ENCODE measurements at places on chromosomes 3 and 15.

DNA sequence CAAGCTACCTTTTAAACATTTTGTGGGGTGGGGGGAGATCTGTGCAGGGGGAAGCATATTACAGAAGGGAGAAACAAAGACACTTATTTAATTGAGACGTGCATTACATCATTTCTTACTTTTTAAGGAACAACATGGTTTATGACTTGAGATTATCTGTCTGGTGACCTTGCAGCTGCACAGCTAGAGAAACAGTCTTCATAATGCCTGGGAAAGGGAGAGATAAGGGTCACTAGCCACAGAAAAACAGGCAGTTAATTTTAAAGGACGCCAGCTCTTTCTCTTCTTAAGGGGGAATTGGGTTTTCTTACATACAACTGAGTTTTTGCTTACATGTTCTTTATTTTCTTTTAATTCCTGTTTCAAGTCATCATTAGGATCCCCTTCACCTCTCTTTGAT lies 147.9 kb downstream of the SST start:
- DNase-seq = no peak

DNA sequence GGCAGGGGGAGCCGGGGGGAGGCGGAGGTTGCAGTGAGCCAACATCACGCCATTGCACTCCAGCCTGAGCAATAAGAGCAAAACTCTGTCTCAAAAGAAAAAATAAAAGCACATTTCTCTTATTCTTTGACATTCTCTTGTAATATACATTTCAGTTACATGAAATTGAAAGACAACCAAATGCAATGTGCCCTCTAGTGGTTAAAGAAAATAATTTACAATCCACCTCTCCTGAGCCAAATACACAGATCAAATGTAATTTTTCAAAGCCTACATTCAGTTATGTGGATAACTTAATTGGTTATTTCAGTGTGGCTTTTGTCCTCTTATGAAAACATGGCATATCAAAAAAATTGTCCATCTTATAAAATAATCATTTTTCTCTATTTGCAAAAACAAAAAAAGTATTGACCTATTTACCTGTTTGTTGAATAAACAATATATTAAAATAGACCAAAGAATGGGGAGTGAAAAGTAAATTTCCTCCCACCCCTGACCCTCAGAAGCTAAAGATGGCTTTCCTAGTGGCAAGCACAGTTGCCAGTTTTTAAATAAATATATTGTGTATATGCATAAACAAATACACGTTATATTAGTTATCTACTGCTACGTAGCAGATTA lies 14.2 kb upstream of the U2SURP start:
- DNase-seq = peak; percentile 37

DNA sequence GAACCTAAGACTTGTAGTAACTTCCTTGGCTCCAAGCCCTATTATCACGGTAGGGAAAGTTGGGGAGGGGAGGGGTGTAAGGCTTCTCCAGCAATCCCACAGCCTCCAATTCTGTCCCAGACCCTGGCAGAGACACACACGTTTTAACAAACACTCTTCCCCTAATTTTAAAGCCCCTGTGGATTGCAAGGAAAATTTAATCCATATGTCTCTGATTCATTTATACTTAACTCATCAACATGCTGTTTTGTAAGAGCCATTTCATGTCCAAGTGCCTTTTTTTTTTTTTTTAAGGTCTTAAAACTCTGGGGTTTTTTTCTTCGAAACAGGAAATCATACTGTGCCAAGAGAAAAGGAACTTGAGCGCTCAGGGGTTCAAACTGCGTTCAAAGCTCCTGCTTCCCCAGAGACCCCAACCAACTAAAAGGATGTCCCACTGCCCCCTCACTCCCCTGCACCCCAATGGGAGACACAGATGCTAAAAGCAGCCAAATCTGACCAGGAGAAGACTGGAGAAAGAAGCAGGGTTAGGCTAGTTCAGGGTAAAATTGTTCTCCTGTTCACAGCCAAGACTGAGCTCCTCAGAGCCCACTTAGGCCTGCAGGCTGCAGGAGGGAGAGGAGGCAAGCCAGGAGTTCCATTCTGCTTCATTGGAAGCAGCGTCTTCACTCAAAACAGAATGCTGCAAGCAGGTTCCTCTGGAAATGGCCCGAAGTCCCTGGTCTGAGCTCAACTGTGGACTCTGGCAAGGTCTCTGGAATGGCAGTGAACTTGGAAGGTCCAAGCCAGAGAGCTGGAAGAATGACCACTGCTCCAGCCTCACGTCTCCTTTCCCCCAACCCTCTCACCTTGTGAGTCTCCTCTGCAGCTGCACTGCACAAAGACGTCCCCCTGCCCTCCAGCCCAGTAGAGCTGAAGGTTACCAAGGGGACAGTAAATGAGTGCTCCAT lies 172.5 kb downstream of the NTRK3 start:
- no peak for DNase-seq

GRCh38 chr3:81395739-81396513 lies 365.5 kb downstream of the GBE1 start:
- DNase-seq = no peak

DNA sequence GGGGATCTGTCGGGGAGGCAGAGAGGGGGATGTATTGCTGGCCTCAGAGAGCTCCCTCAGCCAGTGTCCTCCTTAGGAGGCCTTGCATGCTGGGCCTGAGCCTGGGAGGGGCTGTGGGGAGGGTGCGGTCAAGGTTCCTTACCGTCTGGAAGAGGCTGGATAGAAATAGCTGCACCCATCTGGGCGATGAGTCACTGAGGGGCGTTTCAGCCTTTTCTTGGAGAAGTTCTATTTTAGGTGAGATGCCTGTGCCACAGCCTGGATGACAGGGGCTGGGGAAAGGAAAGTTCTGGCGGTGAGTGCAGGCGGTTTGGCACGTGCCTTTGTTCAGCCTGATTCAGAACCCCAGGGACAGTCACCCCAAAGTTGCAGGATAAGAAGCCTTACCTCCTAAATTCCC lies 35.7 kb upstream of the APEH start:
- DNase-seq = no peak
